ENCODE measurements at places on chromosomes 5 and 9.

DNA sequence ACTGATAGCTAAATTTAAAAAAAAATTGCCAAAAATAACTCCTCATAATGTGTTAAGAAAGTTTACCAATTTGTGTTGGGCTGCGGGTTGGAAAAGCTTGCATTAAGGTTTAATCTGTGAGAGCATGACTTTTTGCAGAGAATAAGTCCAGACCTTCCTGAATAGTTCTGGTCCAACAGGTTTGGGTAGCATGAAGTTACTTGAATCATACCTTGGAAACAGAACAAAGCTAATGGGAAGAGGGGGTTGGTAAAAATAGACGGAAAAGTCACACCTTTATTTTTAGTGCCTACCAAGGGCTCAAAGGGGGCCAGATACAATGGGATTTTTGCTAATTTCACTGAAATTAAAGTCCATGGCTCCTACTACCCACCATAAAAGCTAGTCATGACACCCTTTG lies 17.1 kb upstream of the MATR3 start:
- no peak for DNase-seq

DNA sequence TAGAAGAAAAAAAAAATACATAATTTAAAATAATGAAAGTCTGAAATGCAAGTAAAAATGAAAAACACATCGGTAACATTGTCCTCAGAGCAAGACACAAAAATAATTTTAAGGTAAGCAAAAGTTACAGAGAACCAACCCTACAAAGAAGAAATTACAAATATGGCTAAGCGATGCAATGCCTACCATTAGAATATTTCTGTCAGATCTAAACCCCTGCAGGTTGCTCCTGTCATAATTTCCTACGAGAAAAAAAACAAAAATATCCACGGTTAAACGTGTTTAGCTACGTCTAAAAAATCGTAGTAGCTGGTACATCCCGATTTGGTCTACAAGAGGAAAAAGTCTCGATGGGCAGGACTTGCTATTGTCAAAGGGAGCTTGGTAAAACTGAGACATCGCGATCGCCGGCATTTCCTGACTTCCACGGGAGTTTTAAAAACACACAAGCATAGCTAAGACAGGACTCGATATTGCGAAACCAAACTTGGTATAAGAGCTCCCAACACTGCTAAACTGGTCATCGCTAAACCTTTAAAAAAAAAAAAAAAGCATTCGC lies 1.1 kb upstream of the ANXA2R start:
- no peak for DNase-seq

GRCh38 chr5:59621477-59621876 lies 272.0 kb downstream of the PDE4D start:
- DNase-seq: no peak

DNA sequence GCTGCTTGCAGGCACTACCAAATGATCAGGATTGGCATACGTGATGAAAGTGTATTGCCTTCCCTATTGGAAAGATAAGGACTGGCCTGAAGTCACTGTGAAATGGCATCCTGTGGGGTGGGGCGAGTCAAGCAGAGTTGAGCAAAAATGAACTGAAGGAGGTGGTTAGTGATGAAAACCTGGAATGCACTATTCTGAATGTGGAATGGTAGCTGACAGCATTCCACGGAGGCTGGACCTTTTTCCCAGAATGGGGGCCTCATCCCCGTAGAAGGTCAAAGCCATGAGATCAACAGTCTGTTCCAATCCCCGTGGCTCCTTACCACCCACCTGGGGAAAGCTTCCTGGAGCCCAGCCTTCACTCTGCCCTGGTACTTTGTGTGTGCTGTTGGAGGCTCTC lies 37.7 kb downstream of the ASS1 start:
- no peak for DNase-seq

- DNase-seq: no peak
These were observed 528 bp downstream of the ACOT12 start for GRCh38 chr5:81393430-81393782.

DNA sequence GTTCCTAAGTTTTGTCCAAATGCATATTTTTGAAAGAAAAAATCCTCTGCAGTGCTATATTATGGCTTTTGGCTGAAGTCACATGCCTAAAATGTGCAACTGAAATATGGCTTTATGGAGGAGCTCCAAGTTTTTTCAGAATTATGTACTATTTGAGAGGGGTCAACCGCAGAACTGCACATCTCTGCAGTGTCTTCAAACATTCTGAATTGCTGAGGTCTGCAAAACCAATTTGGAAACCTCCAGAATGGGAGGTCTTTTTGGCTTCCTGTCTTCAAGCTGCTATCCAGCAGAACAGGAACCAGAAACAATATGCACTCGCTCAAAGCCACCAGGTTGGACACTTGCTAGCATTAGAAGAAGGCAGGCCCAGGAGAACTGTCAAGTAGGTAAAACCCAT lies 376.0 kb upstream of the PAPPA start:
- no peak for DNase-seq

DNA sequence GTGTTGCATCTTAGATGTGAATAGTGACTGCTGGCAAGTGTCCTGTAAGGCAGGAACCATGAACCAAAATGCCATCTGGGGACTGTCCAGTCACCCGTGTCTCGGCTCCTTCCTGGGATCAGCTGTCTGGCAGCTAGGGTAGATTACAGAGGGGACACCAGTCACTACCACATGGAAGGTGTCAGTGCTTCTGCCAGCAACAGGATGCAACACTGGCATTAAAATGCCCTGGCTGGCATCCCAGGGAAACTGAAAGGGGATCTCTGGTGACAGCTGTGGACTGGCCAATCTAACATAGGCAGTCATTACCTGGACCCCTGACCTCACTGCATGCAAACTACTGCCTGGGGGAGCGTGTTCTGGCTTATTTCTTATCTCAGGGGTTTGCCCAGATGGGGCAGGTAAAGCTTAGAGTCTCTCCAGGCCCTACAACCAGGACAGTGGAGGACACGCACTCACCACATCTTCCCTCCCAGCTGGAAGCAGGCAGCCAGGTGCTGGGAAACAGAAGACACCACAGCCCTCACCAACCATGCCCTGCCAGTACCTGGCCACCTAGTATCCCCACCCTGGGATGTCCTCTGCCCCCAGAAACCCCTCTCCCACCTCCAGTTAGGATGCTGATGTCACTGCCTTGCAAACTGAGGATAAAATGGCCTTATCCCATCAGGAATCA lies 83.8 kb downstream of the SEMA4D start:
- DNase-seq: no peak

DNA sequence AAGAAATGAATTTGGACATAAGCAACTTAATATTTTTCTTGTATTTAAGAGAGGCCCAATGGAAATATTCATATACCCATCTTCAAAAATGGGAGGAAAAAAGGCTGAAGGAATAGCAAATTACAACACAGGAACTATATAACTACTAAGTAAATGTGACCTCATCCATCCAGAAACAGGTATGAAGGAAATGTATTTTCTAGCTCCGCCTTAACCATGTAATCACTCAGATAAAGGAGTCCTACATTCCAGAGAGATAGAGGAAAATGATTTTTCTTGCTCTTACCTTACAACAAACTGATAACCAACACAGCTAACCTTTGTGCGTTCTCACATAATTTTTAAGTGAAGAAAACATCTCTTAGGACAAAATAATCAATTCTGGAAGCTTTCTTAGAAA lies 96.5 kb downstream of the NR6A1 start:
- DNase-seq: no peak

GRCh38 chr5:42813533-42813932 lies 1.8 kb upstream of the SELENOP start:
- no peak for DNase-seq

- no peak for DNase-seq
These were observed 386.9 kb upstream of the TLE4 start for GRCh38 chr9:79184831-79185230.

DNA sequence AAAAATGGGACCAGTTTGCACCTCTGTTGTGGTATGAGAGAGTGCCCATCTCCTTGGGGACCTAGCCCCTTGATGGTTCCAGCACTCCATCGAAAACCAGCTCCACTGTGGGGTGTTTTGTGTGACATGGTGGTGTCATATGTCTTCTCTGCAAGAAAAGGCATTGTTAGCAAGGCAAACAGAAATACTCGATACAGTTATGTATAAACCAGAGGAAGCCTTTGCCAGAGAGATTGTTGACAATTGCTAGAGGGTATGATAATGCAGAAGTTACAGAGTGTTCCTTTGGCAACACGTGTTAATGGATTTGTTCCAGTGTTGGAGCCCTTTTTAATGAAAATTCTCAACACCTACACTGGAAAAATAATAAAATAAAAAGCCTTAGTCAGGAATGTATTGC lies 270.4 kb upstream of the DMRT1 start:
- DNase-seq: no peak

GRCh38 chr5:181039471-181039870 lies 595 bp upstream of the BTNL9 start:
- no peak for DNase-seq

DNA sequence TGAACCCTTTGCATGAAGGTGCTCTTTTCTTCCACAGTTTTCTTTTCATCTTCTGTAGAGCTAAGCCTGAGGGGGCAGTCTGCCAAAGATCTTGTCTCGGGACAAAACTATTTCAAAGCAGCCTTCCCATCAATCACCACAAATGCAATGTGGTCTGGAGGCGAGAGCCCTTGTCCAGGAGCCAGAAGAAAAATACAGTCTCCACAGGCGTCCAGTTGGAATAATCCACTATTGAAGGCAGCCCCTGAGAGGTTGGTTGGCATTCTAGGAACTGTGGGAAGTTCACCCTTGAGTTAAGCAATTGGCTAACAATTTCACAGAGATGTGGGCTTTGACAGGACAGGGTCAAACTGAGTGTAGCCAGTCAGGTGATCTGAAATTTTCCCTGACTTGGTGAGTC lies 72.0 kb downstream of the SEMA6A start:
- no peak for DNase-seq

DNA sequence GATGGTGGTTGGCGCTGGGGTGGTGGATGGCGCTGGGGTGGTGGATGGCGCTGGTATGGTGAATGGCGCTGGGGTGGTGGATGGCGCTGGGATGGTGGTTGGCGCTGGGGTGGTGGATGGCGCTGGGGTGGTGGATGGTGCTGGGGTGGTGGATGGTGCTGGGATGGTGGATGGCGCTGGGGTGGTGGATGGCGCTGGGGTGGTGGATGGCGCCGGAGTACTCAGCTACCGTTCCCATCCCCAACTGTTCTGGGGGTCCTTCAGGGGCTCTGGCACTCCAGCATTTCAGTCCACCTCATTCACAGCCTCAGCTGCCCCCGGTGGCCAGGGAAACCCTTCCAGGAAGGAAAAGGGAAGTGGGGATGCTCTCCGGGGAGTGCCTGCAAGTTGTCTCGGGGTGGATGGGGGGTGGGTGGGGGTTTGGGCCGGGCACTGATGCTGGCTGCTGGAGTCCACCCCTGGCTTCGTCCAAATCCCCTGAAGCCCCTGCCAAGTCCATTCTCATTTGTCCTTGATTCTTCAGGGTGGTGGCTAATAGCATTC lies 147.3 kb upstream of the COL5A1 start:
- no peak for DNase-seq

DNA sequence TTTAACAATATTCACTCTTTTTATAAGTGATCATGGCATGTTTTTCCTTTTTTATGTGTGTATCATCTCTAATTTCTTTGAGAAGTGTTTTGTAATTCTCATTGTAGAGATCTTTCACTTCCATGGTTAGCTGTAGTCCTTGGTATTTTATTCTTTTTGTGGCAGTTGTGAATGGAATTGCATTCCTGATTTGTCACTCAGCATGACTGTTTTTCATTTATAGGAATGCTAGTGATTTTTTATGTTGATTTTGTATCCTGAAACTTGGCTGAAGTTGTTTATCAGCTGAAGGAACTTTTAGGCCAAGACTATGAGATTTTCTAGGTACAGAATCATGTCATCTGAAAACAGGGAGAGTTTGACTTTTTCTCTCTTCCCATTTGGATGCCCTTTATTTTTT lies 13.1 kb upstream of the SPINK13 start:
- no peak for DNase-seq

- DNase-seq: no peak
These were observed 542 bp downstream of the FKBP15 start for GRCh38 chr9:113220467-113221002.

DNA sequence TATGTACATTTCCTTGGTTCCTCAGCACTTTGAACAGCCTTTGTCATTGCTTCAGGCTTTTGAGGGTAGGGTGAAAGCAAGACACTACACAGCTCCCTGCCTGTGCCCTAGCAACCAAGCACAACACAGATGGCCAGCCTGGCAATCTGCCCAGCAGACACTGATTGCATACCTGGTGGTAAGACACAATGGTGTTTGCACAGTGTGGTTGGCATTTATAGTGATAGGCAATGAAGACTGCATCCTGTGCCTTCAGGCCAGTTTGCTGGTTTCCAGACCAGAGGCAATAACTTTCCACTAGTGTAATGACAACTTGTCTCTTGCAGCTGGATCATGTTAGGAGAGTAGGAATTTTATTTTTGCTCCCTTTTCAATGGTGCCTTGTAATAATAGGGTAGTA lies 144.5 kb upstream of the TNC start:
- no peak for DNase-seq

GRCh38 chr5:76500633-76501393 lies 97.7 kb downstream of the IQGAP2 start:
- DNase-seq: no peak

DNA sequence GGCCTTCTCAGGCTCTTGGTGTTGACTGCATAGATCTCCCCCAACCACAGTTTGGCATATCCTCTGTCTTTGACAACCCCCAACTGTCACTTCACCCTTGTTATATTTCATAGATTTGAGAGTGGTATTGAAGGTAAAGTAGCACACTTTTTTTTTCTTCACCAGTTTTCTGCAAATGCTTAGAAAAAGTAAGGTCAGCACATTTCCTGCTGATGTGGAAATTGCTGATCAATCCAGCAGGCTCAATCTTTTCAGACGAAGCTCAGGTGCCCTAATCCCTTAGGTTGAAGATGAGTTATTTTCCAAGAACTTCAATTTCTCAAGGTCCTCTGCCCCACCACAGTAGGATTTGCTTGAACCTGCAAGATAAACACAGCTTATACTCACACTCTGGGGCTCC lies 38.5 kb upstream of the ANKRD31 start:
- no peak for DNase-seq

DNA sequence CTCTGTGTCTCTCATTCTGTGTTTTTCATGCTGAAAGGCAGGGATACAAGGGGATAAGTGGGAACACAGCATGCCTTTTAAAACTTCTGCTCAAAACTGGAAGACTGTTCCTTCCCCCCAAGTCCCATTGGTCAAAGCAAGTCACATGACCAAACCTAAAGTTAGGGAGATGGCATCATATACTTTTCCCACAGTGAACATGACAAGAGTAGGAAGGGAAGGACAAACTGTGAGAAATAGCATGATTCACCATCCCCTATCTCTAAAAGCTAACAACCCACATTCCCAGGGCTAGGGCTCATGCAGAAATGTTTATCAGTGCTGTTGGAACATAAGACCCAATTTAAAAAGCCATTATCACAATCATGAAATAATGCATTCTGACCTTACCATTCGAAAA lies 24.2 kb upstream of the SHISAL2B start:
- no peak for DNase-seq

DNA sequence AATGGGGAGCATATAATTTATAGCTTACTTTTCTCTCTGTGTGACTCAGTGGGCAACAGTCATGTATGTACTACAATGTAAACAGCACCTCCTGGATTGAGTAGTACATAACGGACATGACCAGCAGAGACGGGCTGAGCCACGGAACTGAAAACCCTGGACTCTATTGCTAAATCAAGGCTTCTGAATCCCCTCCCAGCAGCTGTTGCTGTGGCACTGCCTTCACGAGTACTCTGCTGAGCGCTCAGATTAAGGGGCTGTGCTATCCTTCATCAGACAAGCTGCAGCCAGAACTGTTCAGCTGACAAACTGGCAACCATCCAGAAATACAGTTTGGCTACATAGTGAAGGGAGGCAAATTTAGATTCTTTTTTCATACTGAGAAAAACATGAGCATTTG lies 131.3 kb upstream of the CCDC180 start:
- DNase-seq: no peak
